ENCODE measurements at places on chromosomes 12 and 14.
A peak's percentile ranks its signal among the peaks of the same experiment; 100 is the strongest.

DNA sequence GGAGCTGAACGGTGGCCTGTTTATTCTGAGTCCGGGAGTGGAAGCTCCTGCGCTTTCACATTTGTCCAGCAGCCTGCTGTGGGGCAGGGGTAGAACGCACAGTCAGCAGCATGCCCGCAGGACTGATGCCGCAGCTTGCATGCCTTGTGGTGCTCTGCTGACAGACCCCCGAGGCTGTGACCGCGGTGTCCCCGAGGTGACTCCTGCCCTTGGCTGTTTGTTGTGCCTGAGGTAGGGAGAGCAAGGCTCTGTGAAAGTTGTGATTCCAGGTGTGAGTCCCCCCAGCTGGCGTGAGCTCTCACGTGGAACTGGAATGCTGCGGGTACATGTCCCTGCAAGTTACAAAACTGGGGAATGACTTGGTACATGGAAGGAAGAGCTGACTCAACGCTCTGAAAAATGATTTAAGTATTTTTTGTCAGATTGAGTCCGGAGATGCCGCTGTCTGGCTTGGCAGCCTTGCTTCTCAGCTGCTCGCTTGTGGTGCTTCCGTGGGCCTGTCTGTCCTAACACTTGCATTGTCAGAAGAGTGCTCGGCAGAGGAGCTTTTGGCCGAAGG, 18.1 kb downstream of the MLXIP start:
- DNase-seq = no peak

DNA sequence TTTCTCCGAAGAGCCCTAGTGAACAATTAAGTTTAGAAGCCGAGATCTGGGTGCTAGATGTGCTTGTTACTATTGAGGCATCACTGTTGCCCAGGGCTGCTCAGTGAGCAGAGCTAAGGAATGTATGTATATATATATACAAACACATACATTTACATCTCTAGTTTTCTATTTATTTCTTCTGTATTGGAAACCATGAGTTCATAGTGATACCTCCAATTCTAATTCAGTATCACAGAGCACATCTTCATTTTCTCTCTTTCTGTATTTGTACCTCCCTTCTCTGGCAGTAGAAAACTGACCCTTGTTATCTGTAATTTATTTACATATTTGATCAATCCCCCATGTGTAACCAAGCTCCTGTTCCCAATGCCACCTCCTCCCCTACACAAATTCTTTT, 40.7 kb upstream of the FUT8 start:
- no peak for DNase-seq

DNA sequence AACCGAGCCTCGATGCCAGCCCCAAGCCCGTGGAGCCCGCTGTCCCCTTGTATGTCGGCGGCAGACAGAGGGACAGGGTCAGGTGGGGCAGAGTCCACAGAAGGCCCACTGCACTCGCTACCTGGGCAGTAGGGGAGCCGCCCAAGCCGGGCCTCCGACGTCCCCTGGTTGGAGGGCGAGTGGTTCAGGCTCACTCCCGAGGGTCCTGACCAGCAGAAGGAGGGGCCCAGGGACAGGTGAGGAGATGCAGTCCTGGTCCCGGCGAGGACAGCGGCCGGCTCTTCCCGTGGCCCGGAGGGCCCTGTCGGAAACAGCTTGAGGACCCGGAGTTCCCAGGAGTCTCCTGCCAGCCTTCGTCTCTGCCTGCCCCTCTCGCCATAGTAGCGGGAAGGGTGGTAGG, 216.7 kb upstream of the SFSWAP start:
- no peak for DNase-seq

DNA sequence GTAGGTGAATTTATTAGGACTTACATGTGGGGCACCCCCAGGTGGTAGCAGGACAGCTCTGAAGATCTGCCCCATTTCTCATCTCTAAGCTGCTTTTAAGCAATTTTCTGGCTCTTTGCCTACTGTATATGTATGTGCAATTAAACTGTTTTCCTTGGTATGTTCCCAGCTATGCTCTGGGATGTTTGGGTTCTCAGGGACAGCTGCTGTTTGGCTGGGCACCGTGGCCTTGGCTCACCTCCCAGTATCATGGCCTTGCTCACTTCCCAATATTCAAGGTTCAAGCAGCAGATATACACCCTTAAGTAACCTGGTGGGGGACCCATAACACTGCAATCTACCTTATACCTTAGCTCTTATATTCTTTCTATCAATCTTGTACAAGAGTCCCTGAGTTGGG, 53.7 kb upstream of the KITLG start:
- DNase-seq = no peak

DNA sequence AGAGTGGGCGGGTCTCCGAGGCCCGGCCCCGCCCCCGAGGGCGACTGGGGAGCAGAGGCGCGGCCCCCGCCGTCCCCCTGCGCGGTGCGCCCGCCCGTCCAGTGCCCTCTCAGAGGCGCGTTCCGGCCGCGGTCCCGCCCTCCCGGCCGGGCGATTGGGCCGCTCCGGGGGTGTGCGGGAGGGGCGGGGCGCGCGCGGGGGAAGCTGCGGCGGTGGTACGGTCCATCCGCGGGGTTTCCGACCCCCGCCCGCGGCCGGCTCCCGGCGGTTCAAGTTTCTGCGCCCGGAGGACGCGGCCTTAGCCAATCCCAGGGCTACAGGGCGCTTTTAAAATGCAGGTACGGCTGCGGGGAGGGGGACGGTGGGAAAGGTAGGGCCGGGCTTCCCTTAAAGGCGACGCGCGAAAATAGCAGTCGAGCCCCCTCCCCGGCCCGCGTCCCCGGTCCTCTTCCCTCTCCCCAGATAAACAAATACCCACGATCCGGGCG, 315 bp upstream of the CCDC85C start:
- peak; percentile 69 for DNase-seq

- no peak for DNase-seq
Measured at GRCh38 chr12:32773691-32774090, 18.0 kb upstream of the YARS2 start.

- no peak for DNase-seq
Measured at GRCh38 chr14:39440975-39441374, 8.7 kb upstream of the FBXO33 start.

DNA sequence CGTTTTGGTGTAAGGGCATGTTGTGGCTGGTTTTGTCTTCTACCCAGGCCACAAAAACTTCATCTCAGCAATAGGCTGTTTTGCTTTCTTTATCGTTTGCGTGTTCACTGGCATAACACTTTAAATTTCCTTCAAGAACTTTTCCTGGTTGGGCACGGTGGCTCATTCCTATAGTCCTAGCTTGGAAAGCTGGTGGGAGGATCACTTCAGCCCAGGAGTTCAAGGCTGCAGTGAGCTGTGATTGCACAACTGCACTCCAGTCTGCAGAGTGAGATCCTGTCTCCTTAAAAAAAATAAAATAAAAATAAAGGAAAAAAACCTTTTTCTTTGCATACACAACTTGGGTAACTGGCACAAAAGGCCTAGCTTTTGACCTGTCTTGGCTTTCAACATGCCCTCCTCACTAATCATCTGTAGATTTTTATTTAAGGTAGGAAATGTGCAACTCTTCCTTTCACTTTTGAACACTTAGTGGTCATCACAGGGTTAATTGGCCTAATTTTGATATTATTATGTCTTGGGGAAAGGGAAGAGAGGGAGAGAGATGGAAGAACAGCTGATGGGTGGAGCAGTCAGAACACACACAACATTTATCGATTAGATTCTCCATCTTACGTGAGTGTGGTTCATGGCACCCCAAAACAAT, 78.9 kb upstream of the PSMA6 start:
- DNase-seq = no peak

GRCh38 chr12:78470354-78471195, 394.0 kb upstream of the SYT1 start:
- peak; percentile 36 for DNase-seq

GRCh38 chr14:29717901-29718300, 209.7 kb downstream of the PRKD1 start:
- peak; percentile 0 for DNase-seq

- peak; percentile 97 for DNase-seq
Measured at GRCh38 chr12:124233041-124233796, 61.7 kb upstream of the RFLNA start.

- DNase-seq = no peak
Measured at GRCh38 chr12:69509904-69510827, 40.0 kb downstream of the FRS2 start.

- no peak for DNase-seq
Measured at GRCh38 chr14:92847278-92847677, 53.2 kb downstream of the GOLGA5 start.

- no peak for DNase-seq
Measured at GRCh38 chr12:13095266-13095995, 8.0 kb downstream of the GSG1 start.

DNA sequence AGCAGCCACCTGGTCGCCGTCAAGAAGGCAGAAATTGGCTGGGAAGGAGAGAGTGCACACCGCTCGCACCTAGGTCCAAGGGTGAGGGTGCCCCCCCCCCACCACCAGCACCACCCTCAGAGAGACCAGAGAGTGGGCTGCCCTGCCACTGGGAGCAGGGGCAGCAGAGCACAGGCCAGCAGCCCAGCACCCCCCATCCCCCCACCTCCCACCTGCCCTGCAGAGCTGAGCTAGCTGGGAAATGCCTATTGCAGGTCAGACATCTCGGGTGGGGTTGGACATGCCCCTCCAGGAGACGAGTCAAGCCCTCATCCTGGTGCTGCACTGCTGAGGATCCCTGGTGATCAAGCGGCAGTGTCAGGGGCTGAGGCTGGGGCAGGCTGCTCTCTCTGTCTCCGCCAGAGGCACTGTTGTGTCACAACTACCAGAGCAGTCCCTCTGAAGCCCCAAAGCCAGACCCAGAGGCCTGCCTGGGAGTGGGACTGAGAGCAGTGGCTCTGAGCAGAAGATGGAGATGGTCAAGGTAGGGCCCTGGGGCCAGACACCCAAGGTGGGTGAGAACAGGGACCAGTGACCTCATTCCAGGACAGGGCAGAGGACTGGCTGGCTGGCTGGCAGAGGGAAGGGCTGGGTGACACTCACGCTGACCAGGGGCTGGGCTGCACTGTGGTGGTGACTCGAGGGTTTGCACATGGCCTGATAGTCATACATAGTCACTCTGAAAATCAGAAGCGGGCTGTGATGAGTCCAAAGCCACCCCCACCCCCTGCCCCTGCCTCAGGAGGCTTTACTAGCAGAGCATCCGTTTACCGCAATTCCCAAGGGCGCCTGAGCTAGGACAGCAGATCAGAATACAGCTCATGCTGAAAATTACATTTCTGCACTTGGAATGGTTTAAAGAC, 19.7 kb upstream of the LRTM2 start:
- no peak for DNase-seq

DNA sequence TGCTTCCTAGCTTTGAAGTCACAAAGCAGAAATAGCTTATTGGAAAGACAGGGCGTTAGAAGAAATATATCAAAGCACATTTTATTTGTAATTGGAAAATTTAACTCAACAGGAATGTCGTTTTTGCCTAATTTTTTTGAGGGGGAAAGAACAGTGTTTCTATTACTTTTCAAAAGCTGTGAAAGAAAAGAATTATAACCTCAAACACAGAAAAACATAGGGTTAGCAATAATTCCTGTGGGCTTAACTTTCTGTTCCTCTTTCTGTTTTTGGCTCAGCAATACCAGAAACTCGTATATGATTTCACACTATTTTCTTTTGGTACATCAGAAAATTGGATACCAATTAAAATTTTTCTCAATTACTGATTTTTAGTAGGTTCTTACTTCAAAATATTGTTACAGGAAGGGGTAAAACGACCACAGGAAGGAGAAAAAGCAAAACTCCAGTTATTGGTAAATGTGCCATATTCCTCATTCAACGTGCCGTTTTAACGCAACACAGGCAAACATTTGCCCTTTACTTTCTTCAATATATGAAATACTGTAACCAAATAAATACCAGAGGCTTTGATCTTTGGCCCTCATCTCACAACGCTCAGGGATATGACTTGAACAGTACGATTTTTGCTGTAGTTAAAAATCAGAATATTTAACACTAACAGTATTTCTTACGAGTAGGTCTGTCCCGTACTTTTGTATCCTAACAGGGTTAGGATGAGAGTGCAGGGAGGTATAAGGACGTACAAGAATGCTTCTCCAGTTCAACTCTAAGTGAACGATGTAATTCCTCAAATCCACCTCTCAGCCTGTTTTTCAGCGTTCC, 1.3 kb upstream of the RNU6-7 start:
- no peak for DNase-seq

GRCh38 chr14:88879022-88879421, 54.6 kb downstream of the TTC8 start:
- peak; percentile 63 for DNase-seq

DNA sequence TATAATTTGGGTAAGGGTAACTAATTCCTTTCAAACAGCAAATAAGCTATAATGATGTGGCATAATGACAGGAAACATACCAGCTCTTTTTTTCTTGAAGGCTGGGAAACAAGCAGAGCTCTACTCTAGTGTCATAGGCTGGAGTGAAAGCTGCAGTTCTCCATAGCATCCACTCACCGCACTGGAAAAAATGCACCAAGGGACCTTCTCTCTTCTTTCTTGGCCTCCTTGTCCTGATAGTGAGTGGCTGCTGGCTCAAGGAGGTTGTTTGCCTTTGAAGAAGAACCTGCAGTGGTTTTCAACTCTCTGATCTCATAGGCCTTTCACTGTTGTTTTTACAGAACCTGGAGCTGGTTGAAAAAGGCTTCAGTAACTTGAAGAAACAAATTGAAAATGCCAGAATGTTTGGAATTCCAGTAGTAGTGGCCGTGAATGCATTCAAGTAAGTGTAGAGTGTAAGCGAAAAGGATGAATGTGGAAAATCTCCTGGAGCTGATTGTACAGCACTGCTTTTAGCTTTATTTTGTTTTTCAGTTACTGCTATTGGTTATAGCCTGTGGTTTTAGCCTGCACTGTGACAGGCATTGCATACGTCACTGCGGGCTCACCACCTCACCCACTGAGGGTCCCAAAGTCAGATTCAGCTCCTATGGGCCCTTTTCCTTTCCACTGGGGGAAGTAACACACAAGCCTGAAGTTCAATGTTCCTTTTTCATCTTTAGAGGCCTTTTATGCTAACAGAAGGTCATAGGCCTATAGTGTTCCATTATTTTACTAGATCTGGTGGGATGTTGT, 17.2 kb upstream of the AKAP5 start:
- no peak for DNase-seq

DNA sequence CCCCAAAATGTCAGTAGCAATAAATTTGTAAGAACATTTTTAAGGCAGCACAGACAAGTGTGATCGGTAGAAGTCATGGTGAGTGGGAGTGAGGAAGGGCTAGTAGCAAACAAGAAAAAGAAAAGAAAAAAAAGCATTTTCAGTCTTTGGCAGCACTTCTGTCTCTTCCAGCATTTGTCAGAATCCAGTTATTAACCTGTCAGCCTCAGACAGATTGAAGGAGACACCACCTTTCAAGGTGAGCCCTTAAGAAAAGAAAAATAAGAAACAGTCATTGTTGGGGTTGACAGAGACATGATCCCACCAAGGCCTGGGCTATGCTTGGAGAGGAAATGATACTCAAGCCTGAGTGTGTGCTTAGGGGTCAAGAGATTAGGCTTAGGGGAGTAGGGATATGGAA, 947.4 kb downstream of the NRXN3 start:
- no peak for DNase-seq

GRCh38 chr14:21475767-21476522, 814 bp downstream of the RAB2B start:
- DNase-seq = no peak

Data from A172 (cell line).